ENCODE measurements at places on chromosomes 5 and 9.

GRCh38 chr9:129267141-129267540 lies 89.1 kb upstream of the IER5L start:
- DNase-seq, result no peak

GRCh38 chr5:128169401-128170017 lies 85.9 kb downstream of the SLC12A2 start:
- no peak for DNase-seq

DNA sequence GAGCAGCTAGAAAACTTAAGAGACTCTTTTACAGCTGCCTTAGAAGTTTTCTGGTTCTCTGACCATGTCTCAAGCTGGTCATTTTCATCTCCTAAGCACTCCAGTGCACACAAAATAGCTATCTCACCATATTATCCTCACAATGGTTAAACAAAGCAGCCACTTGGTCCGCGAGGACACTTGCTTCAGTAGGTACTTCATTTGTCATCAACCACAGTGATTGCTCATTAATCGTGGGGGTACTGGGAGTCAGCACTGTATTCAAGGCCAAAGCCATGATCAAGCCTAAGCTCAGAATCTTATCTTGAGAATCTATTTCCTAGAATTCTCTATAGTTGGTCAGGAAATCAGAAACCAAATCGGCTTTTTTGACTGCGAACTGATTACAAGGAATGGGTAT lies 2.9 kb downstream of the ARL14EPL start:
- no peak for DNase-seq

DNA sequence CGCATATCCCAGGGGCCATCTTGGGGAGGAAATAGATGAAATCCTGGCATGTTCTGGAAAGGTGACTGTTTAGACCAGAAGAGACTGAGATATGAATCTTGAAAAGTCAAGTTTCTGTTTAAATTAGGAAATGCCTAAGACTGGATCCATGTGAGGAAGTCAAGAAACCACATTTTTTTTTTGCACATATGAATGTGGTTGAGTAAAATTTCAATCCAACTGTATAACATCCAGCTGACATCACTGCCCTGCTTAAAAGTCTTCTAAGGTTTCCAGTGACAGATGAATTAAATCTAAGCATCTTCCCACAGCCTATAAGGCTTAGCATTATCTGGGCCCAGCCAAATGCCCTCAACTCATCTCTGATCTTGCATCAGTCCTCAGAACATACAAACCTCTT lies 47.7 kb upstream of the TCERG1 start:
- no peak for DNase-seq

DNA sequence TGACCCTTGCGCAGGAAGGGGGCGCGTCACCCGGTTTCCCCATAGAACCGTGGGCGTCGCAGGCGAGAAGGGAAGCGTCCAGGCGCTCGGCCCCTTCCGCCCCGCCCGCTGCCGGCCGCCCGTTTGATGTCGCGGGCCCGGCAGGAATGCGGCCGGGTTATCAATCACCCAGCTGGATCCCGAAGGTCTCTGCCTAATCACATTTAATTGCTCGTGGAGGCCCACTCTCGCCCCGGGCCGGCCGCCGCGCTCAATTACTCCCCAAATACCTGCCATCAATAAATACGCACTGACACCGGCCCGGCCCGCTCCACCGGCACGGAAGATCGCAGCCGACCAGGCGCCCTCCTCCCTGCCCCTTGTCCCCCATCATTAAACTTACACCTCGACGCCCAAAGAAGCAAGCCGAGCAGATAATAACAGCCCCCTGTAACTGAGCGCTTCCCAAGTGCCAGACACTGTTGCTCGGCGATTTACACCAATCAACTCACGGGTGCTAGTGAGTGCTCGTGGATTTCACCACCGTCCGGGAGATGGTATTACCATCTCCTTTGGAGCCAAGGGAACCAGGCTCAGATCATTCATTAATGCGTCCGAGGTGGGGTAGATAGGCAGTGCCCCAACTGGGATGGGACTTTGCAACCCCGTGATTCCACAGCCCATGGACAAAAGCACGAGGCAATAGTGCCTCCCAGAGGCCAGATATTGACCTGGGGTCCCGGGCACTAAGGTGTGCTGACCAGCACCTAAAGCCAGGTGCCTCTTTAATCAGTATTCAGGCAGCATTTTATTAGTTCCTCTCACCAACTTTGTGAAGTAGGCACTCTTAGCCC lies 11.3 kb downstream of the MSX2 start:
- no peak for DNase-seq

- no peak for DNase-seq
Observed at GRCh38 chr5:127429928-127430327, 87.5 kb upstream of the PRRC1 start.

GRCh38 chr5:73095564-73096238 lies 24.7 kb upstream of the TMEM171 start:
- DNase-seq, result no peak

DNA sequence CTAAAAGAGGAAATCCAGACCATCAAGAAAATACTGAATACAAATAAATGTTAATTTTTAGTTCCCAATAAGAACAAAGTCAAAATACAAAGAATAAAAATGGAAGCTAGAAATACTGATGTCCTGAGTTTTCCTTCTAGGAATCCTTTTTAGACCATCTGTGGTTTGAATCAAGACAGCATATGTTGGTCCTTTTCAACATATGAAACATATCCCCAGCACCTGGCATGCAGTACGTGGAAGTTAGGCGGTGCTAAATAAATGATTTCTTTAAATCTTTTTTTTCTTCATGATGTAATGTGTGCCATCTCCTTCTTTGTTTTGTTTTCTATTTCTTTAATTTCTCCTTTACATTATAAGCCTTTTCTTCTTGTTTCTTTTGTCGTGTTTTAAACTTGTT lies 34.0 kb downstream of the KIAA1958 start:
- DNase-seq, result no peak

- no peak for DNase-seq
Observed at GRCh38 chr5:147821766-147822165, 9.7 kb downstream of the SPINK1 start.

Measured in NCI-H774 (cell line).